Body of pancreas (tissue), 4 donors: ENCODE measurements at places on chromosomes 11 and 22.

DNA sequence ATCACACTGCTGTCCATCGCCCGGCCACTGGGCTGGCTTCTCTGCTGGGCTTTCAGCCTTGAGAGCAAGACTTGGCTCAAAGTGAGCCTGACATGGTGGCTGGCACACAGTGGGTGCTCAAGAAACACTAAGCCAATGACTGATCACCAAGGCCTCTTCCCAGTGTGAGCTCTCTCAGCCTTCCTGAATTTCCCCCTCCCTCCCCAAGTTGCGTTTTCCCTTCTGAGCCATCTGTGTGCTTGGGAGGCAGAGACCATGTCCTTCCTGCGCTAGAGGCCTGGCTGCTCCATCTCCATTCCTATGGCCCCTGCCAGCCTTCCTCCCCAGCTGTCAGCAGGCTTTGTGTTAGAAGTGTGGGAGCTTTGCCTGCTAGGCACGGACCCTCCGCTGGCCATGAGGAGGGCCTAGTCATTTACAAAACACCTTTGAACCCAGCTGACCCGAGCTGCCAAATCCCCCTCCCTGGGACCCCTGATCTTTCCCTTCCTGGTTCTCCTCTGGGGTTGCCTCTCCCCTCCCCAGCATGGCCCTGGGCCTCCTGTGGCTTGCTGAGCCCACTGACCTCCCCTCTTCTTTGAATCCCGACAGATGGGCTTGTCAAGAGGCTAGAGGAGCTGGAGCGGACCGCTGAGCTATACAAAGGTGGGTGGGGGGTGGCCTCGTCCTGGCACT is 13.2 kb downstream of the PICK1 start:
- DNase-seq: no peak

GRCh38 chr11:61149624-61150615 is 11.3 kb downstream of the VPS37C start:
- peak; percentile 57 for DNase-seq

- no peak for DNase-seq
These were observed 70.8 kb downstream of the FAT3 start for GRCh38 chr11:92295175-92296137.

- peak; percentile 99 for DNase-seq
These were observed 7.6 kb upstream of the CHKA start for GRCh38 chr11:68128682-68129327.

GRCh38 chr11:78323363-78323762 is 94.3 kb downstream of the GAB2 start:
- DNase-seq: no peak

DNA sequence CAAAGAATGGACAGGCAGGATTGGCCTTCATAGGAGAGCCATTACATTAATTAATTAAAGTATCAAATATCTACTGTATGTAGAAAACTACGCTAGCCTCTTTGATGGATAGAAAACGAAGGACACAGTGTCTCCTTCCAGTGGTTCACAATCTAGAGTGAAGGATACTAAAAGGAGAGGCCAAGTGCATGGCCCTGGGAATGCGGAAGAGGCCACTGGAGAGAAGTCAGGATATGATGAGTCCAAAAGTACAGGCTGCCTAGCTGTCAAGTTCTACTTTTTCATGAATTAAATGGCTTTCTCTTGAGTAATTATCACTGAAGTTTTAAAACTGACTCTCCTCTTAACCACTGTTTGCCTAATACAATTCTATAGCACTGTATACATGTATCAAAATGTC is 41.9 kb downstream of the ATG16L2 start:
- DNase-seq: no peak

DNA sequence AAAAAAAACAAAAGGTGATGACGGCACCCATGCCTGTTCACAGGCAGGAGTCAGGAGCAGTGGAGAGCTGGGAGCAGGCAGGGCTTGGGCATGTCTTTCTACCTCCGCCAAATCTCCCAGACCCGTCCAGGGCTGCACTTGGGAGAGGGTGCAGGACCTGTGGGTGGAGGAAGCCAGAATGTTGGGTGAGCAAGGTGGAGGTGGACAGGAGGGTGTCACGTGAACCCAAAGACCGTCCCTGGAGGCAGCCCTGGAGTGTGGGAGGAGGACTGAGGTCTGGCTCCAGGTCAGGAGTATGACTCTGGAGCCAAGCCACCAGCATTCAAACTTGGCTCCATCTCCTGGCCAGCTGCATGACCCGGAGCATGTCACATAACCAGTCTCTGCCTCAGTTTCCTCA is 26.6 kb upstream of the RELT start:
- DNase-seq: no peak

- no peak for DNase-seq
These were observed 1383.3 kb downstream of the TBC1D22A start for GRCh38 chr22:48145738-48146137.

- DNase-seq: no peak
These were observed 264.7 kb downstream of the TTC28 start for GRCh38 chr22:28414913-28415312.

GRCh38 chr11:1475841-1476240 is 10.7 kb downstream of the MOB2 start:
- DNase-seq: no peak

- no peak for DNase-seq
These were observed 24.8 kb downstream of the RRAS2 start for GRCh38 chr11:14334192-14334591.

DNA sequence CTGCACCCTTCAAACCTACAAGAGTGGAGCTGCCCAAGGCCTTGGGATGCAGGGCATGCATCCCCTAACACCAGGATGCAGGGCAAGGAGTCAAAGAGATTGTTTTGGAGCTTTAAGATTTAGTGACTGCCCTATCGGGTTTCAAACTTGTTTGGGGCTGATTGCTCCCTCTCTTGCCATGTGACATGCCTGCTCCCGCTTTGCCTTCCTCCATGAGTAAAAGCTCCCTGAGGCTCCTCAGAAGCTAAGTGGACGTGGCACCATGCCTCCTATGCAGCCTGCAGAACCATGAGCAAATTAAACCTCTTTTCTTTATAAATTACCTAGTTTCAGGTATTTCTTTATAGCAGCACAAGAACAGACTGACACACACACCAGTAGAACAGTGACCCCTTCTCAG is 15.8 kb upstream of the CSF2RB start:
- DNase-seq: no peak

DNA sequence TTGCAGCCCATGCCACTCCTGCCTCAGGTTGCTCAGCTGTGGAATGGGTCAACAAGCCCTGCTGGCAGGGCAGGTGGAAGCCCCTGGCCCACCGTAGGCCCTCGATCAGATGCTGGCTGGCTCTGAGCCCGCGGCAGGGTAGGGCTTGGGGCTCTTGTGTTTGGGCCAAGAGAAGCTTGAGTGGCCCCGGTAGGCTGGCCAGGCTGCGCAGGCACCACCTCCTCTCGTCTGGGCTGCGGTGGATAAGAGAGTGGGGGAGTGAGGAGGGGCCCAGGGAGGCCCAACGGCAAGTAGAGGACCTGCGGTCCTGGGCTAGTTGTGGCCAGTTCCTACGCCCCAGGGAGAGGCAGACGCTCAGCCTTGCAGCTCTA is 115.2 kb downstream of the CEP164 start:
- DNase-seq: no peak

DNA sequence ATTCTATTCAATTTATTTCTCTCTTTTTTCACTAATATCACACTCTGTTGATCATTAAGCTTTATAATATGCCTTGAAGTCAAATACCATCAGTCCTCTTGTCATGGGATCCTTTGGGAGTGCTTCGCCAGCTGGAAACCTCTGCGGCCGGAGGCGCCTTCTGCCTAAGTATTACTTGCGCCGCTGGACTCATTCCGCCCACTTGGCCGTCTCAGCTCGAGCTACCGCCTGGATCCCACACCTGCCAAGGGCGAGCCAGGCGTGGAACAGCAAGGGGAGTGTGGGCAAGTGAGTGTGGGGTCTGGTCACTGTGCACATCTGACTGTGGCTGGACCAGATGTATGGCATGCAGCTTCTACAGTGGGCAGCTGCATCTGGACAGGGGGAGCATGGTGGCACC is 9.1 kb upstream of the MAP6 start:
- DNase-seq: no peak

GRCh38 chr11:131408025-131408640 is 37.7 kb downstream of the NTM start:
- peak; percentile 53 for DNase-seq

- DNase-seq: no peak
These were observed 4.1 kb upstream of the SLC37A4 start for GRCh38 chr11:119034813-119035212.

DNA sequence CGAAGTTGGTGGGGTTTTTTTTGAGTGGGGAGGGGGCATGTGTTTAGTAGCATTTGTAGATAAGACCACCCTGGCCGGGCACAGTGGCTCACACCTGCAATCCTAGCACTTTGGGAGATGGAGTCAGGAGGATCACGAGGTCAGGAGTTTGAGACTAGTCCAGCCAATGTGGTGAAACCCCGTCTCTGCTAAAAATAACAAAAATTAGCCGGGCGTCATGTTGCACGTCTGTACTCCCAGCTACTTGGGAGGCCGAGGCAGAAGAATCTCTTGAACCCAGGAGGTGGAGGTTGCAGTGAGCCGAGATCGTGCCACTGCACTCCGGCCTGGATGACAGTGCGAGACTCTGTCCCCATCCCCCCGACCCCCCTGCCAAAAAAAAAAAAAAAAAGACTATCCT is 34.6 kb downstream of the CECR2 start:
- no peak for DNase-seq

GRCh38 chr11:69044111-69045013 is 4.4 kb upstream of the TPCN2 start:
- peak; percentile 68 for DNase-seq

- DNase-seq: no peak
These were observed 326.7 kb downstream of the BRD1 start for GRCh38 chr22:49500942-49501395.

- no peak for DNase-seq
These were observed 26.3 kb upstream of the ISX start for GRCh38 chr22:35039625-35040024.

DNA sequence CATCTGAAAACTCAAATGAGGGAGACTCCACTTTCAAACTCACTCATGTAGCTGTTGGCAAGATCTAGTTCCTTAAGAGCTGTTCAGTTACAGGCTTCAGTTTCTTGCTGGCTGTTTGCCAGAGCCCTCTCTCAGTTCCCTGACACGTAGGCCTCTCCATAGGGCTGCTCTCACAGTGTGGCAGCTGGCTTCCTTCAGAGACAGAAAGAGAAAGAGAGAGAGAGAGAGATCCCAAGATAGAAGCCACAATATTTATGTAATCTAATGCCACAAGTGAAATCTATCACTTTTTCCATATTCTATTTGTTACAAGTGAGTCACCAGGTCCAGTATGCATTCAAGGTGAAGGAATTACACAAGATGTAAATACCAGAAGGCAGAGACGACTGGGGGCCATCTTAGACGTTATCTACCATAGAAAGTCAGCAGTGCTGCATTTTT is 168.8 kb downstream of the RCN1 start:
- DNase-seq: no peak

DNA sequence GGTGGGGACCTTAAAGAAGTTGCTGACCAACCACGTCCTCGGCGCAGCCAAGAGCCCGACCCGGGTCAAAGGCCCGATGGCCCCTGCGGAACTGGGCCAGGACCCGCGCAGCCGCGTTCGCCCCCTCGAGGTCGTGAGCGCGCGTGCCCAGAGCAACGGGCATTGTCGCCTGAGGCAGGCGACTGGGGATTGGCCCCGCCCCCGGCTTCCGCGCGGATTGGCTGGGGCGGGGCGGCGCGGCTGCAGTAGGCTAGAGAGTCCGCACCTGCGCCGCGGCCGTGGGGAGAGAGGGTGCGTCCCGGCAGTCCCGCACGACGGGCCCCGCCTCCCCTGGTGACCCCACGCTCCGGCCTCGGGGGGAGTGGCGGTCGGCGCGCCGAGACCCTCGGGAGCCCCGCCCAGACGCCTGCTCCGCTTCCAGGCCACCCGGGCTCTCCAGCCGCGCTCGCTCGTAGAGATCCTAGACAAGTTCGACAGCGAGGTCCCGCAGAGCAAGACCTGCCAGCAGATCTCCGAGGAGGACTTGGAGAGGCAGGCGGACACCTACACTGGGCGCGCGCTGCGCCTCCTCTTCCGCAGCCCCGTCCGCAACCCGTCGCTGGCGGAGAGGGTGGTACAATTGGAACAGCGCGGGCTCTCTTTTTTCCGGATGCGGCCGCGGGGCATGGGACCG is 8.3 kb upstream of the PPIL2 start:
- peak; percentile 79 for DNase-seq

DNA sequence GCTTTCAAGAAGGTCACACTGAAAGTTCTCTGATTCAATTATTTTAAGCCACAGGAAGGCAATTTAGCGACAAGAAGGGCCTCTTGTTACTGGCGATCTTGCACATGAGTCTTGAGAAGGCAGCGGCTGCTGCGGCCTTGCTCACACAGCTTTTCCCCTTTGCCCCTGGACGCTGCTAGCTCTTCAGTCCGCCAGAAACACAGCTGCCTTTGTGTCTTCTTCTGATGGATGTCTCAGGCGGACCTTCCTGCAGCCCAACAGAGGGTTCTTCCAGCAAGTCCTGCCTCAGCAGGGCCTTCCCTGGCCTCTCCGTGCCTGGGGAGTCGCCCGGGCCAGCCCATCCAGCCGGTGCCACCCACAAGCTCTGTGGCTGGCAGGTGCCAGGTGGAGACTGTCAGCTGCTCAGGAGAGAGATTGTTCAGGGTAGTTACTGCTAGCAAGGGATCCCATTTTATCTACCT is 59.4 kb downstream of the PKNOX2 start:
- DNase-seq: no peak

DNA sequence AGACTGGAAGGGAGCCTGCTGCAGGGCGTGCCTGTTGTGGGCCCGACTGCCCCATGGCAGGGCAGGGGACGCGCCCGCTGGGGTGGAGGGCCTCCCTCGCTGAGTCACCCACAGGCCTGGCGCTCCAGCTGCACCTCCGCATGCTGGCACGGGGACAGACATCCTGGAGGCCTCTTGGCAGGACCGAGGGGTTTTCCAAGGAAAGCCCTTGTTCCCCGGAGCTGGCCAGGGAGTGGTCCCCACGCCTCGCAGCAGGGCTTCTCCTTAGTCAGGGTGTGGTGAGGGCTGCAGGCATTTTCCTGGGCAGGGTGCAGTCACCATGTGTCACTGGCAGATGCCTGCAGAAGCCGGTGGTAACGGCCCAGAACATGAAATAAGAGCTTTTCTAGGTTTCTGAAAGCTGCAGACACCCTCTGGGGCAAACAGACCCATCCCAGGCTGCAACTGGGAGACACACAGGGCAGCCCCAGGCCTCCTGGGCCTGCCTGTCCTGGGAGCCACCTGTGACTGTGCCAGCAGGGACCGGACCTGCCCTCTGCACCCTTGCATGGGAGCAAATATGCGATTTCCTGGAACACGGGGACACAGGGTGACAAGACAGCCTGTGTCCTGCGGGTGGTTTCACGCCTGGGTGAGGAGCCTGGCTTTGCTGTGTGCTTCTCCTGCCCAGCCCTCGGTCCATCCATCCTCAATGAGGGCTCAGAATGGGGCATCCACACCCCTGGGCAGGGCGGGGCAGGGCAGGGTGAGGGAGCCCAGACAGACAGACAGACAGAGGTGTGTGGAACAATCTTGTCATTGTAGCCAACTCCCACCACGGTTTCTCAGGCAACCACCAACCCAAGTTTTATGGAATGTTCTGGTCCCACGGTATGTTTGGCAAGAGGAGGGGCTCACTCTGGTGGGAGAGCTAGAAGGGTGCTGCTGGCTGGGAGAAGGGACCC is 43.2 kb upstream of the FADD start:
- DNase-seq: no peak
